ENCODE measurements at places on chromosomes 2 and 18. TPM values are rescaled to one million over a fixed set of nuclear protein-coding genes. Genes with fewer than 3 reads are reported as not detected.
A peak's percentile ranks its signal among the peaks of the same experiment; 100 is the strongest.

DLX2 gene
- not detected for total RNA-seq

KLHL30 gene
- 17.3 TPM for total RNA-seq

LONRF2 gene
- 19.0 TPM for total RNA-seq

FEV gene
- total RNA-seq = not detected

KLF7 gene
- 24.2 TPM for total RNA-seq

DNA sequence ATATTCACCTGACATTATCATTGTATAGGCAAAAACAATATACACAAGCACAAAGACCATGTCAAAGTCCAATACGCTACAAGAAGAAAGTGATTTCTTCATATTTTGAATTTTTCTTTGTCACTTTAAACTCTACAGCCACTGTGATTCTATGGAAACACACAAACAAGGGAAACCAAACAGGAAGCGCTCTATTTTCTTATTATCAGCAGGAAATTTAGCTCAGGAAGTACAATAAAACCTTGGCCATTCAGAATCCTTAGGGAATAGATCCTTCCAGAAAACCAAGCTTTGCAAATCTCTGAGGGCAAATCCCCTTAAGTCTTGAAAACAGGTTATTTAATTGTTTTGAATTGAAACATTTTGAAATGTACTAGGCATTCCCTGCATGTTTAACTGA lies 336.2 kb downstream of the EPHA4 start:
- no peak for DNase-seq

DNA sequence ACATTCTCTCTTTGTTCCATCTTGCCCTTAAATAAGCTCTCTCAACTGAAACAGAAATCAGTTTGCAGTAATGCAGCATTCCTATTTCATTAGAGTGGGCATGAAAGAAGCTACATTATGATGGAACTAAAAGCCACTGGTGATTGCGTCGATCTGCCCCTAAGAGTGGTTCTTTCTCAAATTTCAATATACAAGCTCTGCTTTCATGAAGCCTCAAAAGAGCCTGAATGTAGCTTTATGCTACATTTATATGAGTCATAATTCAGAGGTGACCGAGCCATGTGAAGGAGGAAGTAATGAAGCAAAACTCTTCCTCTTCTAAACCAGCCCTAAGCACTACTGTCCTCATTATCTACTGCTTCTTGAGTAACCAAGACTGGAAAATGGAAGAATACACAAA lies 64.8 kb upstream of the CYTIP start:
- no peak for DNase-seq

DNA sequence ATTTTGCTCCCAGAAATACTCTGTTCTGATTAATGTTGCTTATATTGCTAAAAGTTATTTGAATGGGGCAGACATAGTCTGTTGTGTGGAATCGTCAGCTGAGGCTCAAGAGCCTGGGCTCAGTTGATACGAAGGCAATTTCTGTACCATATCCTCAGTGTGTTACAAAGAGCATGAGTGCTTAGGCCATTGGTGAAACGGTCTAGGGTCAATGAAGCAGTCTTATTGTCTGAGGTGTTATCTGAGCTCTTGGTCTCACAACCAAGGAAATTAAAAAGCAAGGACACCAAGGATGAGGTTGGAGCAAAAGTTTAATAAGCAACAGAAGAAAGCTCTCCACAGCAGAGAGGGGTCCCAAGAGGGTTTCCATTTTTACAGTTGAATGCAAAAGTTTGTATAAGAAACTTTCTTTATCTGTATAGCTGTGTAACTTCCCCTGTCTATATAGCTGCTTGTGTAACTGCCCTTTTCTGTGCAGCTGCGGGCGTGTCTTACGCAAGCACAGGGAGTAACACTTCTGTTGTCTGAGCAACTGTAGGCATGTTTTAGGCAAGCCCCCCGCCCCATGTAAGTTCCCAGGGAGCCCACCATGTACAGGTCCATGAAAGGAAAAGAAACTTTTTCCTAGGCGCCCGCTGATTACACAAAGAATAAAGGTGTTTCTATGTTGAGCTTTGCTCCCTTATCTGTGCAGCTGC lies 40.6 kb upstream of the DSC1 start:
- peak; percentile 32 for DNase-seq

DNA sequence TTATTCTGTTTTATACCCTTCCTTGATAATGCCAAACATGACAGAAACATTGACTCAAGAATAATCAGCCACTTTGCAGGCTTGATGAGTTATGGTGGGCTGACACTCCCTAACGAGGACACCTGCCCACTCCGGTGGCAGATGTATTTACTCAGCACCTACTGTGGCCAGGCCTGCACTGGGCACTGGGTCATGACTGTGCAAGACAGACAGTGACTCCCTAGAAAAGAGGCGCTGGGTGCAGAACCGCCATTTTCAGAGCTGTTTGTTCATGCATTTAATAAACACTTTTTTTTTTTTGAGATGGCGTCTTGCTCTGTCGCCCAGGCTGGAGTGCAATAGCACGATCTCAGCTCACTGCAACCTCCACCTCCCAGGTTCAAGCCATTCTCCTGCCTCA lies 32.5 kb downstream of the SNED1 start:
- DNase-seq = no peak

- DNase-seq = no peak
Measured at GRCh38 chr2:32008805-32009515, 1.8 kb downstream of the MEMO1 start.

- DNase-seq = no peak
Measured at GRCh38 chr18:26461405-26461804, 86.9 kb downstream of the KCTD1 start.

DNA sequence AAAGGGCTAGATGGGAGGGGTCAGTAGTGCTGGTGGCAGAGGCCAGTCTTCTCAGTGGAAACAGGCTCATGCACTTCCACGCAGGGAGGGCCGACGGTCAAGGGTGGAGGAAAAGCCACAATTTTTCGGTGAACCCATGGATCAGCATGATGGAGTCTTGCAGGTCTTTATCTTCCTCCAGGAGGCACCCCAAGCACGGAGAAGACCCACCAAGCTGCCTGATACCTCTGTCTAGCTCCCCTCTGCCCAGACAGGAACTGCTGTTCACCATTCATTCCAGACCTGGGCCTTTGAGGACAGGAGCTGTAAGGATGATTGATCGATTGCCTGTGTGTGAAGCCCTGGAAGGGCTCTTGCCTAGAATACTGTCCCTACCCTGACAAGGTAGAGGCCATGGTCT lies 2.8 kb upstream of the LRRFIP1 start:
- no peak for DNase-seq

DNA sequence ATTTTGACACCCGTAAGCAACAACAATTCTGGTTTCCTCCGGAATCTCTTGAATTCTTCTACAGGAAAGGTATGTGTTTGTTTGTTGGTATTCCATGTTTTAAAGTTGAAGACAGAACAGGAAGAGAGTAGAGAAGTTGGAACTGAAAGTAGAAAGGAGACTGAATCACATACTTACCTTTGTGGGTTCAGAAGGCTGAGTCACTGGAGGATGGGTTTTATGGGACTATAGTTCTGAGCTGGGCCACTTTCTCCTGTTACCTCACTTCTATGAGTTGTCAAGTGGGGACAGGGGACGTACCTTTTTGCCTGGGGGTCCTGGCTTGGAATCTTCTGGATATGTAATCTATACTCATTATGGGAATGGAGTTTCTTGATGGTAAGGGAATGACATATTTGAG lies 40.9 kb downstream of the KDM3A start:
- DNase-seq = no peak

GRCh38 chr18:73487966-73488365 lies 620.2 kb upstream of the NETO1 start:
- DNase-seq = no peak

DNA sequence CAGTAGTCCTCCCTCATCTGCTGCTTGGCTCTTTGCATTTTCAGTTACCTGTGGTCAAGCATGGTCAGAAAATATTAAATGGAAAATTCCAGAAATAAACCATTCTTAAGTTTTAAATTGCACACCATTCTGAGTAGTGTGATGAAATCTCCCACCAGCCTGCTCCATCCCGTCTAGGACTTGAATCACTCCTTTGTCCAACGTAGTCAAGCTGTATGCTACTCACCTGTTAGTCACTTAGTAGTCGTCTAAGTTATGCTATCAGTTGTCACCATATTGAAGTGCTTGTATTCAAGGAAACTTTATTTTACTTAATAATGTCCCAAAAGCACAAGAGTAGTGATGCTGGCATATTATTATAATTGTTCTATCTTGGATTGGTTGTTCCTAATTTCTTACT lies 172.5 kb downstream of the FIGN start:
- no peak for DNase-seq

- no peak for DNase-seq
Measured at GRCh38 chr2:43218155-43218701, 8.2 kb downstream of the ZFP36L2 start.

DNA sequence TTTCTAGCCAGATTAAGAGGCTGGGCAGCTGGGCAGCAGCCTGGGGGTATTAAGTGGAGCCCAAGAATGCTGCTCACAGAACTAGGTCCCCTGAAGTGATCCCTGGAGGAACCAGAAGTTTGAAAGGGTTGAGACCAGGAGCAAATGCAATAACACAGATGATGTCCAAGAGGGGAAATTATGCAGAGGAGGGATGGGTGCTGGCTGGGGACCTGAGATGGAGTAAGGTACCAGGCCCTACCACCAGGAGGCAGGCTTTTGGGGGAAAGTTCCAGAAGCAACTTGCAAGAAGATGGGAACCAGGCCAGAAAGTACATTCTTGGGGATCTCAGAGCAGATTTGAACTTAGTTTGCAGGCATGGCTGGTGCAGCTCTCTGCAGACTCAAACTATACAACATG lies 175.1 kb downstream of the NCK2 start:
- no peak for DNase-seq

GRCh38 chr2:99876956-99877355 lies 265.4 kb downstream of the AFF3 start:
- no peak for DNase-seq

GRCh38 chr2:237480556-237480955 lies 6.5 kb upstream of the MLPH start:
- DNase-seq = no peak

All from left ventricle myocardium inferior (tissue), 1 donor.